Neuronal stem cell (in vitro differentiated cells): ENCODE measurements at places on chromosomes 5 and 9.
A peak's percentile ranks its signal among the peaks of the same experiment; 100 is the strongest.

- H3K4me1 ChIP-seq: peaks cover 8% of the 10 kb centered on the region
- H3K27ac ChIP-seq: peak overlapping the region; percentile 72
- no peaks in the 10 kb centered on the region for H3K27me3 ChIP-seq
- DNase-seq: peak; percentile 46
- no peaks in the 10 kb centered on the region for H3K36me3 ChIP-seq
Measured at GRCh38 chr5:159208514-159209437, 577 bp downstream of the RNF145 start.

GRCh38 chr9:137575716-137576411, 2.9 kb downstream of the DPH7 start:
- no peak overlapping the region for H3K4me3 ChIP-seq
- no peak overlapping the region for H3K27ac ChIP-seq
- no peak for DNase-seq
- H3K27me3 ChIP-seq: no peaks in the 10 kb centered on the region
- peaks cover 8% of the 10 kb centered on the region for H3K4me1 ChIP-seq

DNA sequence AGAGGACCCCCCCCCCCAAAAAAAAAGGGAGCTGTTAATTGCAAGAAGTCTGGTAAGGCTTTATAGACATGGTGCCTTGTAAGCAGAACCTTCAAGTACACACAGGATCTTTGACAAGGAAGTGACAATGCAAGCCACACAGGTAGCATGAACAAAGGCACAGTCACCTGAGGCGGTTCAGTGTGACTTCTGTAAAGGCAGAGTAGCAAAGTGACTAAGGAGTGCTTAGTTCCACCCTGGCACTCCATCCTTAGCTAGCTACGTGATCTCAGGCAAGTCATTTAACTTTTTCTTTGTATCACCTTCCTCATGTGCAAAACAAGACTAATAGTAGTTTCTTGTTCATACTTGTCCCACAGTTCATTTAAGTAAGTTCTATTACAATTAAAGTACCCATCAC, 282.0 kb downstream of the PRELID2 start:
- no peaks in the 10 kb centered on the region for H3K36me3 ChIP-seq
- no peak overlapping the region for H3K27ac ChIP-seq
- H3K4me1 ChIP-seq: no peaks in the 10 kb centered on the region
- no peak overlapping the region for H3K4me3 ChIP-seq
- DNase-seq: no peak

DNA sequence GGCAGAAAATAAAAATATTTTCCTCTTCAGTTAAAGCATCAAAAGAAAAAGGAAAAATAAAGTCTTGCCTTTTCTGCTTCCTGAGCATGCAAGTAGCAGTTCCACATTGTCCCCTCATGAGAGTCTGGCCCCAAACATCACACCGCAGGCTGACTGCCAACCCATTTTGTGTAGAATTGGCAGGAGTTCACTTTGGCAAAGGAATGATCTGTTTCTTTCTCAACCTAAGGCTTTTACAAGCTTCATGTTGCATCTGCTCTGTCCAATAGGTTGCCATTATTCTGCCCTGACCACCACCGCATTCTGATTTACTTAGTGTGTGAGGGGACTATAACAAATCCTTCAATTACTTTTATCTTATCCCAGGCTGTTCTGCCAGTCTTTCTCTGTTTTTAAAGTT, 249.5 kb downstream of the ISL1 start:
- no peak overlapping the region for H3K27ac ChIP-seq
- no peaks in the 10 kb centered on the region for H3K27me3 ChIP-seq
- DNase-seq: no peak

DNA sequence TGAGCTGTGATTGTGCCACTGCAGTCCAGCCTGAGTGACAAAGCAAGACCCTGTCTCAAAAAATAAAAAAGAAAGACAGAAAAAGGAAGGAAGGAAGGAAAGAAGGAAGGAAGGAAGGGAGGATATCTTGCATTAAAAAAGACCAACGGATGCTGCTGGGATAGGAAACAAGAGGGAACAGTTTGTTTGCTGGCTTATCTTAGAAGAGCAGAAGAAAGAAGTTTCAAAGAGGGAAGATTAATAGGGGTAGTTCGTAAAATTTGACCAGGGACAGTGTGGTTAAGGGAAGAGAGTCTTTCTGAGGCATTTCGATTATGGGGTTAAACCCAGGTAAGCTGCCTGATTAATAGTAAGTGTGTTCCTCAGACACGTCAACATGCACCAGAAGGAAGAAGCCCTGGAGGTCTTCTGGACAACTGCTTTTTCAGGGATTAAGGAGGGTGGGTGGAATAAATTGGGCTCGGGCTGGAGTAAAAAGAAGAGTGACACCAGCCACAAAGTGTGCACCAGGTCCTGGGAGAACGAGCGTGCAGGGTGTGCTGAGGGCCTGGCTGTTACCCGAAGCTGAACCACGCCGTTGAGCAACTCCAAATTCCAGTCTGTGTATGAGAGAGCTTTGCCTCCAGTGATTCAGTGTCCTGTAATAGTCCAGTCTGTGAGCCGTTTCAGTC, 24.8 kb downstream of the FYB1 start:
- no peak for DNase-seq
- H3K27me3 ChIP-seq: no peaks in the 10 kb centered on the region
- no peak overlapping the region for H3K4me3 ChIP-seq
- H3K27ac ChIP-seq: no peak overlapping the region
- no peaks in the 10 kb centered on the region for H3K36me3 ChIP-seq
- H3K4me1 ChIP-seq: no peaks in the 10 kb centered on the region
